ENCODE measurements at places on chromosomes 1 and 21.

GRCh38 chr1:187281085-187281484 is 452.3 kb downstream of the PLA2G4A start:
- DNase-seq: no peak

DNA sequence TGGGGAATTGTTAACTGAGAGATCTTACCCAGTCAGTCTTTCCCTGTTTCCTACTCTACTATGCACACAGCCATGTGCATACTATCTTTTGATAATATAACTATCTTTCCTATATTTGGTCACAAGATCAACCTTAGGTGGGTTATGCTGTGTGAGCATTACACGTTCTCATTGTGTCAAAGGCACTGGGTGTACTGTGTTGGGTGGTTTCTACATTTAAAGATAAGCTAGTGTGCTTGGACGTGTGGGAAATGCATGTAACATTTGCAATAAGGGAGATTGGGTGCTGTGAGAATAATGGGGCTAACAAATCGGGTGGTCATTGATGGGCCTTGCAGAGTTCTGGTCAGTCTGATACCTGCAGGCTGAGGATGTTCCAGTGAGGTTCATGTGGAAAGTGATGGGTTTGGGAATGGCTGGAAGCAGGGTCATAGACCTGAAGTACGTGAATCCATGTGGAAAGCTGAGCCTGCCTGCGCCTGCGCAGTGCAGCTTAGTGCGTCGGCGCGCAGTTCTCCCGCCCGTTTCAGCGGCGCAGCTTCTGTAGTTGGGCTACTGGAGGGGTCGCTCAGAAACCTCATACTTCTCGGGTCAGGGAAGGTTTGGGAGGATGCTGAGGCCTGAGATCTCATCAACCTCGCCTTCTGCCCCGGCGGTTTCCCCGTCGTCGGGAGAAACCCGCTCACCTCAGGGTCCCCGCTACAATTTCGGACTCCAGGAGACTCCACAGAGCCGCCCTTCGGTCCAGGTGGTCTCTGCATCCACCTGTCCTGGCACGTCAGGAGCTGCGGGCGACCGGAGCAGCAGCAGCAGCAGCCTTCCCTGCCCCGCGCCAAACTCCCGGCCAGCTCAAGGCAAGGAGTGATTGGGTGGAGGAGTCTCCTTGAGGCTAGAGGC is at the start of gene MSH4:
Gene MSH4 (plus strand): TSS at position 507 of the 897 bp plus-strand sequence. CDS start 104 bp downstream, at position 611.
- DNase-seq: no peak

DNA sequence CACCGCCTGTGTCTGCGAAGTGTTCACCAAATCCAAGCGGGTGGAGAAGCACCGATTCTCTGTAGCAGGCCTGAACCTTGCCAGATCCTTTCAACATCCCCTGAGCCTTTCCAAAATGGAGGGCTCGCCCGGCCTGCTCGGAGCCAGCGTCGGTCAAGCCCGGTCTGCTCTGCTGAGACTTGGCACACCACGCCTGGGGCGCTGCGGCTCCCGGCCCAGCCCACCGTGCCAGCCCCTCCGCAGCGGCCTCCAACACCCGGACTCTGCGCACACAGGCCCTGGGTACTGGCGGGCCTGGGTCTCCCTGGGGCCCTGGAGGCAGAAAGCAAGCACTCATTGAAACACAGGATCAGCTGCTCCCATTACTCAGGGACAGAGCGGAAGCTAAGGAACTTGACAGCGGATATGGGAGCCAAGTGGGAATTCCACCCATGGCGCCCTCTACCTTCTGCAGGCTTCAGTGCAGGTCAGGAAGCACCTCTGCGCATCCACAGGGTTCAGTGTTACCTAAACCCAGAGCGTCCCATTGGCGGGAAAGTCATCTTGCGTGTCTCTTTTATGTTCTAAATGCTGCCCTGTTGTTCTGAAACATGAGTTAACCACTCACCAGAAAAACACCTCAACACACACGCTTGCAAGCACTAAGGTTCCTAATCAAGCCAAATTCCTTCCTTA is 159.9 kb downstream of the ZBTB18 start:
- DNase-seq: no peak

- no peak for DNase-seq
Observed at GRCh38 chr1:10939654-10940450, 72.6 kb upstream of the TARDBP start.

DNA sequence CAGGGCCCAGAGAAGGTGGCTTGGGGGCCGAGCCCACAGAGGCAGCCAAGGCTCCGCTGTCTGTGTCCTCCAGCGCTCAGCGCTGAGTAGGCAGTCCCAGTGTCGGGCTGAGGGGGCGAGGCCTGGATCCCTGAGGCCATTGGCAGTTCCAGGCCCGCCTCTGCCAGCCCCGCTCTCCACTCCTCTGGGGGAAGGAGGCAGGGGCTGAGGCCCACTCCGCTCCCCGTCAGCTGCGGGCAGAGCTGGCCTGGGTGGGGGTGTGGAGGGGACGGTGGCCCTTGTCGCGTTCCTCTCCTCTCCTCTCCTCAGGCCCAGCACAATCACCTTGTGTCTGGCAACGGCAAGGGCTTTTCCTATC is 132.8 kb downstream of the CASZ1 start:
- no peak for DNase-seq

DNA sequence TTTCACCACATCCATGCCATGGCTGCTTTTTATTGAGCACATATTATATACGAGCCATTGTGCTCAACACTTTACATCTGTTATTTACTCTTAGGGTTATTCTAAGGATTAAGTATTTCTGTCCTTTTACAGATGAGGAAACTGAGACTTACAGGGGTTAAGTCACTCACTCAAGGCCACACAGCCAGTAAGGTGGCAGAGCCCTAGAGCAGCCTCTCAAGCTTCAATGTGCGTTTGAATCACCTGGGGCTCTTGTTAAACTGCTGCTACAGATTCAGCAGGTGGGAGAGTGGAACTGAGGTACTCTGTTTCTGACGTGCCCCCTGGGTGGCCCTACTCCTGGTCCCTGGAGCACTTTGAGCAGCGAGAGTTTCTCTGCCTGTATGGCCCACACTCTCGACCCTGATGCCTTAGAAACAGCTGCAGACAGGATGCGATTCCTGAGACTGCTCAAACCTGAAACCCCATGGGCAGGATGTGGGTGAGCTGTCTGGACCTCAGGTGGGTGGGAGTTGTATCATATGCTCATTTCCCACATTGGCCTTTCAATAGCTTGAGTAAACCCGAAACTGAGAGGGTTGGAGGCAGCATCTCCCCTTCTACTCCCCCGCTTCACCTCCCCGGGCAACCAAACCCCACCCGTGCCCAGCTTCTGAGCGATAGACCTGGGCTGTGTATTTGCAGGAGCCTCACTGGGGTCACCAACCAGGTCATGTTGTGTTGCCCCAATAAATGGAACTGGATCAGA is 59.3 kb downstream of the MAN1C1 start:
- peak; percentile 60 for DNase-seq

GRCh38 chr1:208344202-208344857 is 100.1 kb upstream of the PLXNA2 start:
- DNase-seq: no peak

DNA sequence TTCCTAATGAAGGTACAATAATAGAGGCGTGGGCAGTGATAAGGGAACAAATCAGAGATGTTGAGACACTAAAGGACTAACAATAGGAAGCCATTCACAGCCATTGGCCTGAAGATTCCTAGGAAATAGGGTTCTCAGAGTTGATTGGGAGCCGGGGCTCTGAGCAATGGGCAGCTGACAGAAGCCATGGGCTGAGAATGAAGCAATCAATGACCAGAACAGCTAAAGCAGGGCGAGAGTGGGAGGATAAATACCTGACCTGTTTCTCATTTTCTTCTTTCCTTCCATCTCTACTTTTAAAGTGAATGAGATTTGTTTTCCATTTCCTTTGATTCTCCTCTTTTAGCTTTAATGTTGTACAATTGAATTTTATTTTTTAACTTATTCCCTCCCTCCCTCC is 774.7 kb upstream of the ADGRL4 start:
- DNase-seq: no peak

DNA sequence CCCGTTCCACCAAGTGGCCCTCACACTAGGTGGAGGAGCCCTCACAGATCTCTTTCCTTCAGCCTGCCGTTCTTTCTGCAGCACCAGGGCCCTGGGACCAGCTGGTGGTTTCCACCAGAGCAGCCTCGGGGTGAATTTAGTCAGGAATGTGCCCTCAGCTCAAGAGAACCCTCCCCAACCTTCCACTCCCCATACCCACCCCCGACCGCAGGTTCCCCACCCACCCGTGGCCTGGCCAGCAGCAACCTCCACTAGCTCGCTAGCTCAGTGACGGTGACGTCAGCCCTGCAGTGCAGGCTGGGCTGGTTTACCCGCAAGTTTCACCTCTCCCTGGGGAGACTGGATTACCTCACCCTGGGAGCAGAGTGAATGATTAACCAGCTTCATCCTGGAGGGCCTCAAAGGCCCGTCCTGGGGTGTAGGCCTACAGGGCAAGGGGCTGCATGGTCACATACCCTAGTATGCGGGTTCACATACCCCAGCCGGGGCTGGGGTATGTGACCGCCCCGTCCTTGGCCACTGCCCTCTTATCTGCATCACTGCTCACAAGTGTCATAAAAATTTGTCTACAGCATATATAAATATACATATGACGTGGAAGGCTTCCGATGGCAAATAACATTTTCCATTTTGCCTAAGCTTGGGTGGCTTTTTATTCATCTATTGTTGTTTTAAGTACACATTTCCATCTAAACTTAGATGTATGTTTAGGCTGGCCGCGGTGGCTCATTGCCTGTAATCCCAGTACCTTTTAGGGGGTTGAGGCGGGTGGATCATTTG is 24.5 kb downstream of the ELF3 start:
- DNase-seq: no peak
